ENCODE measurements at places on chromosomes 3 and 15. TPM values are rescaled to one million over a fixed set of nuclear protein-coding genes. Genes with fewer than 3 reads are reported as not detected.

DNA sequence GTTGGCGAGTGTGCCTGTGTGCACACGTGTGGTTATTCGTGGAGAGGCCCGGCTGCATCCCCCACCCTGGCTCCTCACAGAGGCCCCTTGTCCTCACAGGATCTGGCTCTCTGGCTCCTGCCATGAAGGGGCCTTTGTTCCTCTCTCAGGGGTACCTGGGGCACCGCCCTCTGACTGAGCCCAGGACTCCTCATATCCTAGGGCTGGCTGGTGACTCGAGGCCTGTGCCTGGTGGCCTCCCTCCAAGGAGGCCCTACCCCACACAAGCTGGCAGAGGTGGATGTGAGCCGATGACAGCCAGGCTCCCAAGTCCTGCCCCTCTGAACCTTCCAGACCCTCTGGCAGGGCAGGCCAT, 10.0 kb downstream of the PRKCD start:
- peaks cover 40% of the 10 kb centered on the region for H3K36me3 ChIP-seq
- H3K27ac ChIP-seq = peak overlapping the region; percentile 66
- peak overlapping the region; percentile 56 for H3K4me3 ChIP-seq
- DNase-seq = no peak

DNA sequence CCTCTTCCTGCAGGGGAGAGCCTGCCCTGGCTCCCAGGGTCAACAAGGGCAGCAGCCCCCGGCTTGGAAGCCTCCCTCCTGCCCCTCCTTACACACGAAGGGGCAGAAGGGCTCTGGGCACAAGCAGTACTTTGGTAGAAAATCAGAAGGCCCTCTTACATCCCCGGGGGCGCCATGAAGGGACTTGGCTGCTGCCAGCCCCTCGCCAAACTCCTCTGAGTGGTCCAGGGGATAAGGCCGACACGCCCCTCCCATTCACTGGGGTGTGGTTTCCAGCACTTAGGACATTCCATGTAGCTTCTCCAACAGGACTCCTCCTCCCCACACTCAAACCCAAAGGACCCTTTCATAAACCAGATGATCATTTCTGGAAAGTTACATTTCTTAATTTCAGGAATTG, 1.2 kb upstream of the ST8SIA2 start:
- no peak overlapping the region for H3K27ac ChIP-seq
- no peaks in the 10 kb centered on the region for H3K36me3 ChIP-seq
- H3K4me1 ChIP-seq = peaks cover 5% of the 10 kb centered on the region
- no peak overlapping the region for H3K4me3 ChIP-seq

Gene VEPH1
- total RNA-seq = not detected

GRCh38 chr15:63800241-63800640, 33.5 kb downstream of the HERC1 start:
- peaks cover 78% of the 10 kb centered on the region for H3K4me1 ChIP-seq
- DNase-seq = no peak
- H3K4me3 ChIP-seq = no peak overlapping the region
- H3K27me3 ChIP-seq = no peaks in the 10 kb centered on the region

Gene BUB1B
- 4.2 TPM for total RNA-seq

Gene TRANK1
- 135 TPM for total RNA-seq

Gene RASGRP1
- 37.7 TPM for total RNA-seq

DNA sequence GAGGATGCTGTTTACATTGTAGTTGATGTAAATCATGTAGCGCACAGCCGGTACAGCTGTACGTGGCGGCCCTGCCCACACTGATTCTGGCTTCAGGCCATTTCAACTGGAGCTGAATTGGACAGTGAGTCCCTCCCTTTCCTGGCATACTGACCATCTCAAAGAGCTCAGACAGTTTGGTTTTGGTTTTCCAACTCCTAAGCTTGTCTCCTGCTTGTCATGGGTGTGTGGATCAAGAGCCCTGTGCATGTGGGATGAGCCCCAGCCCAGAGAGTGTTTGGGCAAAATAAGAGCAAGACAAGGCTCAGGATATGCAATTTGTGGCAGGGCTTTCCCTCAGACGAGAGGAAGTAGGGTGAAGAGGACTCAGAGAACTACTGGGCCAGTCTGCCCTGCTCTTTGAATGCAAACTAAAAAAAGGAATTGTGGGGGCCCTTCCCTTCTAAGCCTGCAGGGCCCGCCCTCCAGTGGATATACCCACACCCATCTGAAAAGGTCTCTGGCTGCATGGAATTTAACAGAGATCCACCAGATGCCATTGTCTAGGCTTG, 13.3 kb downstream of the ITGA11 start:
- peak; percentile 1 for DNase-seq
- H3K27me3 ChIP-seq = peaks cover 3% of the 10 kb centered on the region
- no peaks in the 10 kb centered on the region for H3K36me3 ChIP-seq
- no peak overlapping the region for H3K4me3 ChIP-seq

DNA sequence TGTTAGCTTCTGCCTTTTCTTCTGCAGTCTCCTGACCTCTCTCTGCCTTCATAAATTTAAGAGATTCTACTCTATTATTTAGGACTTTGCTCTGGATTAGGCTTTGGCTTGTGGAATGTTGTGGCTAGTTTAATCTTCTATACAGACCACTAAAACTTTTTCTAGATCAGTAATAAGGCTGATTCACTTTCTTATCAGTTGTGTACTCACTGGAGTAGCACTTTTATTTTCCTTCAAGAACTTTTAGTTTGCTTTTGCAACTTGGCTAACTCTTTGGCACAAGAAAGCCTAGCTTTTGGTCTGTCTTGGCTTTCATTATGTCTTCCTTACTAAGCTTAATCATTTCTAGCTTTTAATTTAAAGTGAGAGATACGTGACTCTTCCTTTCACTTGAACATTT, 265.5 kb upstream of the TBC1D5 start:
- no peak overlapping the region for H3K27ac ChIP-seq
- peaks cover 8% of the 10 kb centered on the region for H3K27me3 ChIP-seq
- DNase-seq = no peak
